AG04450 (cell line): ENCODE measurements at places on chromosomes 7 and 10.
A peak's percentile ranks its signal among the peaks of the same experiment; 100 is the strongest.

DNA sequence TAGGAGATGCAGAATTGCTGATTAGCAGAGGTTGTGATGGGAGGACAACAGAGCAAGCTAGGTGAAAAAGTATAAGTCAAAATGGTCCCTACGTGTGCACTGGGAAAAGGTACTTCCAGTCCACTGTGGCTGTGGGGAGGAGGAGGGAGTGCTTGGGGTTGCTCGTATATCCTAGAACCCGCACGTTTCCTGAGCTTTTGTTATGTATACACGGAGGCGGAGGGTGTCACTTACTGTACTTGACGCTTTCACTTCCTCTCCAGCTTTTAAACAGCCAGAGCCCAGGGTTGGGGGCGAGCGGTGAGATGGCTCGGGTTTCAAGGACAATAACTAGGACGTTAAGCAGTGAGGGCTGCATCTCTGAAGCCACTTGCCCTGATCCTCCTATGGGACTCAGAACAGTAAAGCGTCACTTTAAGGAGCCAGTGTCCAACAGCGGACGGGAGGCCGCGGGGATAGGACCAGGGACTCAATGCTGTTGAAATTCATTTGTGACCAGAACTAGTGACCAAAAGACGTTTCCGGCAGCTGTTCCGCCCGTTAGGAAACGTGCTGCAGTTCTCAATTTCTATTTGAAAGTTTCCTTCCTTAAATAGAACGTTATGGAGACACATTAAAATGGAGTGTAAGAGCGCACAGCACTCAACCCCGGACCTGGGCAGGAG is 985 bp upstream of the ETV1 start:
- no peak for DNase-seq

DNA sequence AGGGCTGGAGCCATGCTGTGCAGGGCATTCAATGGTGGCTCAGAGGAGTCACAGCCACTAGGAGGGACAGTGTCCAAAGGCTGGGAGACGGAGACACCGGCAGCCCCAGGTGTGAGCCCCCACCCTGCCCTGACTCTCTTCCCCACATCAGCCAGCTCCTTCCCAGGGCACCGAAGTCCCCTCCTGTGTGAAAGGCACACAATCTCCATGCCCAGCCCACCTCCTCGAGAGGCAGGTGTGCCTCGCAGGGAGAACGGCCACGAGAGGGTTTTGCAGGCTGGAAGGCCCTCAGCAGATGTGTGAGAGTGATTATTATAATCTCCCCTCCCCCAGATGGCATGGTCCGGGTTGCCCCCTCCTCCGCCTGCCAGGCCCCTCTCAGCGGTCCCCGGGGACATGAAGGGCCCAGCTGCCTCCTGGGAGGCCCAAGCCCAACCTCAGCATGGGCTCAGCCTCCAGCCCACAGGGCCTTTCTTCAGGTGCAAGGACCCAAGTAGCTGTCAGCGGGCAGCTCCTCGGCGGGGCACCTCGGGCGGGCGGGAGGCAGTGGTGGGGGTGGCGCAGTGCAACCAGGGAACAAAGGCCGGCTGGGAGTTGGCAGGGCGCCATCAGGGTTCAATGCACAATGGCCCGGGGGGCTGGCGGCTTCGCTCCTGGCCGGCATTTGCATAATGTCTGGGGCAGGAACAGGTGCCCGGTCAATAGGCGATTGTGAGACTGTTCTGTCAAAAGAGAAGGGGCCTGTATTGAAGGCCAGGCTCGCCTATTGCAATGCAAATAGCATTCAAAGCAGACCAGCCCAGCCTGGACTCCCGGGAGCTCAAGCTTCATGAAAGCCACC is 155.3 kb upstream of the ZMIZ1 start:
- DNase-seq, result no peak

DNA sequence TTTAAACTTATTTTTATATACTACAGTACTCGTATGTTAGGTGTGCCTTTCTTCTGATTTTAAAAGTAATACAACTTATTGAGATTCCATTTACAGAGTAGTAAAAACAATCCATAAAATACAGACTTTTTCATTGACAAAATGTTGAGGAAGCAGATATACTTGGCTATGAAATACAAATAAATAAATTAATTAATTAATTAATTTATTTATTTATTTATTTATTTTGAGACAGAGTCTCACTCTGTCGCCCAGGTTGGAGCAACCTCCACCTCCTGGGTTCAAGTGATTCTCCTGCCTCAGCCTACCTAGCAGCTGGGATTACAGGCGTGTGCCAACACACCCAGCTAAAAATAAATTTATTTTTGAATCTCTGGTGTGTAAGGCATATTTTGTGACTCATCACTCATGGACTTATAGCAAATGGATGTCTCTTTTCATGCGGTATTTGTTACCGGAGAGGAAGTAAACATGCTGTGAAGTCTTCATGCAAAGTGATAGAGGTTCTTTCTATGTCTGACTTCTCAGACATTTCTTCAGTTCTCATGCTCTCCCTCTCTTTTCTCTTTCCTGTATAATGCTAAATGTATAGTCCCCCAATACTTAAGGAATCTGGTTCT is 20.2 kb upstream of the SRPK2 start:
- DNase-seq, result no peak

GRCh38 chr7:128757203-128757602 is 18.0 kb downstream of the CALU start:
- no peak for DNase-seq

- DNase-seq, result no peak
Observed at GRCh38 chr7:110157631-110158362, 933.1 kb upstream of the LRRN3 start.

- no peak for DNase-seq
Observed at GRCh38 chr7:2706685-2707126, 18.7 kb downstream of the AMZ1 start.

- no peak for DNase-seq
Observed at GRCh38 chr10:116155191-116155590, 117.8 kb downstream of the GFRA1 start.

- DNase-seq, result no peak
Observed at GRCh38 chr7:137928626-137929025, 73.3 kb downstream of the CREB3L2 start.

GRCh38 chr10:51744235-51745000 is 45.0 kb upstream of the CSTF2T start:
- DNase-seq, result no peak

DNA sequence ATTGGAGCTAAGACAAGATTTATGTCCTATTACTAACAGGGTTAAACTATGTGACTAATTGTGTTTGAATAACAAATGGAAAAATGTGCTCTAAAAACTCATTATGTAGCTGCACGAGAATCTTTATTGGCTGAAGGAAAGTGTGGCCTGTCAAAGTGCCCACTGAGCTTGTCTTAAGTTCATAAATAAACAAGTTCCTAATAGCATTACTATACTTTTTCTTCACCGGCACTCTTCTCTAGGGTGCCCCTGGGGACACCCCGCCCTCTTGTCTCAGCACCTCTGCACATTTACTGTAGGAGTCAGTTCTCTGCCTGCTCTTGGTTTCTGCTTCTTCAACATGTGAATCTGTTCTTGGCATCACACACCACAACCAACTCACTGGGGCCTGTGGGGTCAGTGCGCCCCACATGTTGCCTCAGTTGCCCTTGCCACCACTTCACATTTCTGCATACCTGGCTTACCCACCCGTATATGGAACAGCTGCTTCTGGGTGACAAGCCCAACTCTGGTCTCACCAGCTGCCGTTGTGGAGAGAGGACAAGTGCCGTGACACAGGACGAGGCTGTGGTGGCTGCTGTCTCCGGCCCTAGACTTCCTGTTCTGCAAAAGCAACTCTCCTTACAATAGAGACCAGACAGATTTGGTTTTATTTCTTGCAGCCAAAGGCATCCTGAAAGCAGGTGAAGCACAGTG is 96.3 kb upstream of the DDC start:
- DNase-seq, result no peak

DNA sequence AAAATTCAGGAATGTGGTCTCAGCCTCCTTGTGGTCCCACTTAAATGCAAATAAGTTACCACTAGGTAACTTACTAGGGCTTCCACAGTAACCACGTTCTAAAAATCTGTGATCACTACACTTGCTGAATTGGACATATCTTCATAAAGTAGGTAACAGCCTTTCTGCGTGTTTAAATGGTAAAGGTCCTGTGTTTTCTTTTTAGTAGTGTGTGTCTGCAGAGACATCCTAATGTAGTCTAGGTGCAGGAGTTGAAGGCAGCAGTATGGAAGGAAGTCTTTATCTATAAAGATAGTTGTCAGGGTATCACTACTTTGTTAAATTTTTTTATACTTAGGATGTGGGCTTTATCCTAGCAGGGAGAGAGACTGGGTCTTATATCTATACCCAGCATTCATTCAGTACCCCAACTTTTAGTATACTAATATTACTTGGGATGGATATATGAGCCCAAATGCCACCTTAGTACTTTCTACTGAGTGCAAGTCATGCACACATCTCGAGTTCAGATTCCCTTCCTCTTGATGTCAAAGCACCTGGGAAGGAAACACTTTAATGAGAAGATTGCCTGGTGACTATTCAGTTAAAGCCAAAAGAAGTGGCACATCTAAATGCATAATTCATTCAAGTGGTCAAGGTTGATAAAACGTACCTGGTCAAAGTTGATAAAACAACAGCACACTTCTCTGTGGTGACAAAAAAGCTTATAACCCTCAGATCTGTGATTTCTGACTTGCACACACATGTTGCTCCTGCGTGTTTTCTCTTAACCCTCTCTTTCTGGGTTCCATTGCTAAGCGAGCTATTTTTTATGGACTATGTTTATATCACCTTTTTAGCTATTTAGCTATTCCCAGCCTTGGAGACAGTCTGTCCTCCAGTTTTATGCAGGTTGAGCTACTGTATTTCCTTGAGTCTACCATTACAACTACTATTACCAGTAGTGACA is 281.1 kb upstream of the DKK1 start:
- DNase-seq, result no peak

DNA sequence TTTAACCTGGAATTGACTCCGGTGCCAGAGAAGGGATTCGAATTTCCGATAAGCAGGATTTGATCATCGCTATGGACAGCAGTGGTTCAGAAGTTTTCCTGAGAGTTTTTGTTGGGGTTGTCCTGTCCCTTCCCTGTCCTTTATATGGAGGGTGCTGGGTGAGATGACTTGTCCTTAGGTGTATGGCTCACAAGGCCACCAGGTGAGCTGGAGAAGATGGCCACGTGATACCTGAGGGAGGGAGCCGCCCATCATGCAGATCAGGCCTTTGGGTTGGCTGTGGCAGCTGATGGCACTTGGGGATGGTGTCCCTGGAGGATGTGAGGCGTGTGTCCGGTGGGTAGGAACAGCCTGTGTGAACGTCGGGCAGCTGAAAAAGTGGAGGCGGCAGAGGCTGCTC is 187.7 kb downstream of the PTPN20 start:
- DNase-seq, result no peak

DNA sequence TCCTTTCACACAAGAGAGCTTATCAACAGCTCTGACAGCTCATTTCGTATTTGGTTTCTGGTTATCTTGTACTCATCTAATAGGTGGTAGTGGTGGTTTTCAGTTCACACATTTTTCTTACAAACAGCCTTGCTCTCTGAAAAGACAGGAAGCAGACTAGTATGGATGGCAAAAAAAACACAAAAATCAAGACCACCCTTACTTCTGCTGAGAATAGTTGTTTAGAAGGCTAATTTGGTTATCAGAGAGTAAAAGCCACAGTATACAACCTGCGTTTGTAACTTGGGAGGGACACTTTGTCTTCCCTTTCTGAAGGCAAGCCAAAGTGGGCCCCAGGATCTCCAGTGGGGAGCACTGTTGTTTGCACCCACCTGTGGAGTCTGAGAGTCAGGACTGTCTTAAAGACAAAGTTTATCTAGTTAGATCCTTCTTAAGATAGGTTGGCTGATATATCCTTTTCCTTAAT is 68.0 kb downstream of the PIP4K2A start:
- DNase-seq, result no peak

- DNase-seq, result no peak
Observed at GRCh38 chr10:11359869-11360268, 251.6 kb downstream of the USP6NL start.

GRCh38 chr7:21099432-21099831 is 312.7 kb upstream of the SP8 start:
- DNase-seq, result no peak

DNA sequence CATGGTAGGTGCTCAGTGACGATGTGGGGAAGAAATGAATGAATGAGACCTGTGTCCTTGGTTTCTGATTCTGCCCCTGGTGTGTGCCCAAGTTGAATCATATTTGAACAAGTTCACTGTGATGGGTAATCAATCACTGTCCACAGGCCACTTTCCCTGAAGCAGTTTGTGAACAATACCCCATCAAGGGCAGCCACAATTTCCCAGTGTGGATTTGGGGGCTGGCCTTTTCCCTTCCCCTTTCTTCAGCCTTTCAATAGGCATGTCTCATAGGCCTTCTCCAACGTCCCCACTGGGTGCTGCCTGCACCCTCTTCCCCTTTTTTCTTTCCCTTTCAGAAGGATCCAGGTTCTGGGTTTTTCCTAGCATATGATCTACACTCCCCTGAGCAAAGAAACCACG is 64.7 kb downstream of the CREB5 start:
- no peak for DNase-seq

DNA sequence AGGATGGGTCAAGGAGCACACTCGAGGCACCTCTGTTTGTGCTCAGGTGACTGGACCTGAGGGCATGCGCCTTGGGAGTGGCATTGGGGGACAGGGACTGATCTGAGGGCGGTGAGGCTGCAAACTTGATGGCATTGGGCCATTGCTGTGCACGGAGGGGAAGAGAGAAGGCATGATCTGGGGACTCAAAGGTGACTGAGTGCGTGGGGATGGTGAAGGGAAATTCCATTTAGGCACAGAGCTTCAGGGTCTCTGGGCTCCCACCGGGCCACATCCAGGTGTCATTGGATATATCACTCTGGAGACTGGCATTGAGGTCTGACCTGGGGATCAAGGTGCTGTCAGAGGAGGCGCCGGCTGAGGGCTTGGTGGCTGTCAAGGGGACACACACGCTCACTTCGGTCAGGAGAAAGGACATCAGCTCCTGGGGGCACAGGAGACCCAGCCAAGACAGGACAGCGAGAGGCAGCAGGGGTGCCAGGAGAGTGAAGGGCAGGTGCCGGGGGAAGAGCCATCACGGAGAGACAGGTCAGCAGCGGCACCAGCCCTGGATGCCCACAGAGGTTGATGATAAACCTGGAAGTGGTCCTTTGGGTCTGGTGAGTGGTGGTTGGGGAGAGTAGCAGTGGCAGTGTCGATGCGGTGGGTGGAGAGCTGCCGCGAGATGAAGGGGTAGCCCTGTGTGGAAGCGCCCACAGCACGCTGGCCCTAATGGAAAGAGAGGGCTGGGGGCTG is 5.5 kb downstream of the ADCK2 start:
- no peak for DNase-seq

- no peak for DNase-seq
Observed at GRCh38 chr7:32659853-32660252, 164.6 kb downstream of the AVL9 start.

GRCh38 chr10:133440633-133441285 is 13.0 kb upstream of the SCART1 start:
- DNase-seq, result no peak

- peak; percentile 3 for DNase-seq
Observed at GRCh38 chr10:132892004-132892403, 50.4 kb downstream of the CFAP46 start.

GRCh38 chr7:236967-237366 is 44.6 kb downstream of the FAM20C start:
- no peak for DNase-seq

- no peak for DNase-seq
Observed at GRCh38 chr7:131533151-131533559, 23.3 kb downstream of the PODXL start.
